Body of pancreas (tissue), 4 donors: ENCODE measurements at places on chromosomes 1 and 21.

DNA sequence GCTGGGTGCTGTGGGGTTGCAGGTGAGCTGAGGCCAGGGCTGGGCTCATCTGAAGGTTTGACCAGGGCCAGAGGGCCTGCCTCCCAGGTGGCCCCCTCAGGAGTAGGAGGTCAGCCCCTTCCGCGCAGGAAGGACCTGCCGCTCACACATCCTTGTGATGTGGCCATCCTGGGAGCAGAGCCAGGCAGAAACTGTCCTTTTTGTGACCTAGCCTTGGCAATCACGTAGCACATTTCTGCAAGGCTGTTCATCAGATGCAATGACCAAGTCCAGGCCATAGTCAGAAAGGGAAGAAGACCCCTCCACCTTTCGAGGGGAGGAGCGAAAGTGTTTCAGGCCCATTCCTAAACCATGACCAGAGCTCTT lies 55.5 kb upstream of the TRAPPC10 start:
- DNase-seq, result no peak

- no peak for DNase-seq
Observed at GRCh38 chr1:24459551-24460266, 42.9 kb upstream of the RCAN3 start.

- no peak for DNase-seq
Observed at GRCh38 chr1:119634016-119634415, 14.1 kb downstream of the ZNF697 start.

DNA sequence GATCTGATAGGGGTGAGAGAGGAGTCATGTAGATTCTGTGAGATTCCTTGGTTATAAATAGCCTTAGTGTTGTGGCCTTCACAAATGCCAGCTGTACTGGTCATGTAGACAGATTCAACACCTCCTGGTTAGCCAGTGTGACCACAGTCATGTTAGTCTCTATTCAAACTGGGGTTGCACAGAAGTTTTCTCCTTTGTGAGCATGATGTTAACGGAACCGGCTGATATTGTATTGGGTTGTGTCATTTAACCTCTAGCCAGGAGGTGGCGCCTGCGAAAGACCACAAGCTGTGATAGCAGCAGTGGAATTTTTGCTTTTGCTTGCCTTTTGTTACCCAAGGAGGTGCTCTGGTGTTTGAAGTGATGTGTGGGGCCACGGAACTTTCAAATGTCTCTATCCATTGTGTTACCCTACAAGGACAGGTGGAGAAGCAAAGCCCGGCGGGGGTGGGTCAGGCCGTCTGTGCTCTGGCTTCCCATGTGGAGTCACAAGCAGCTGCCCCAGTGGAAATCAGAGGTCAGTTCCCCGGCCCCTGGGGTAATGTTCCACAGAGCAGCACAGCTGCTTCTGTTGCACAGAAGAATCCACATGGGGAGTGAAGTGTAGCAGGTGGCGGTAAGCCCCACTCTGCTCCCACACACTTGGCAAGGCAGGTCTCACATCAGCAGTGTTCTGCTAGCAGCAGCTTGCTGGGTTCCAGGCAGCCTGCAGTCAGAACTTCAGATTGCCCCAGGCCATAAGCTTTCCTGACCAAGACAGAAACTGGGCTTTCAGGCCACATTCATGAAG lies 112.6 kb downstream of the ADAMTS1 start:
- peak; percentile 55 for DNase-seq

DNA sequence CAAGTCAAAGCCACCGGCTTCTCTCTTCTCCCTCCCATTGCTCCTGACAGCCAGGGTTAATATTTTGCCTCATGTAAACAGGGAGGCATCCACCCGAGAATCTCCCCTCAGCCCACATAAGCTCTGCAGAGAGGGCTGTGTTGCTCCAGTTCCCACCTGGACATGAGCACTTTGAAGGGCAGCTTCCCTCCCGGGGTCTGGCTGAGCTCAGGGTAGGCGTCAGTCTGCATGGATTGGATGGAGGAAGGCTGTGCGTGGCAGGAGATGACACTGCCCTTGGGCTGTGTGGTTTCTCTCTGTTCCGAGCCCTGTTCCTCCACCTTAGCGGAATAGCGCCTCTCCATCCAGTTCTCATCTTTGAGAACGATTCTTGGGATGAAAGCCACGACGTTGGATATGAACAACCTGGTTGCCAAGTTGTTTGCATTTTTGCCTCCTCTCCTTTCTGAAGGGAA lies 53.7 kb upstream of the ETS2 start:
- no peak for DNase-seq

- DNase-seq, result no peak
Observed at GRCh38 chr1:156755527-156755950, 4.1 kb upstream of the HDGF start.

DNA sequence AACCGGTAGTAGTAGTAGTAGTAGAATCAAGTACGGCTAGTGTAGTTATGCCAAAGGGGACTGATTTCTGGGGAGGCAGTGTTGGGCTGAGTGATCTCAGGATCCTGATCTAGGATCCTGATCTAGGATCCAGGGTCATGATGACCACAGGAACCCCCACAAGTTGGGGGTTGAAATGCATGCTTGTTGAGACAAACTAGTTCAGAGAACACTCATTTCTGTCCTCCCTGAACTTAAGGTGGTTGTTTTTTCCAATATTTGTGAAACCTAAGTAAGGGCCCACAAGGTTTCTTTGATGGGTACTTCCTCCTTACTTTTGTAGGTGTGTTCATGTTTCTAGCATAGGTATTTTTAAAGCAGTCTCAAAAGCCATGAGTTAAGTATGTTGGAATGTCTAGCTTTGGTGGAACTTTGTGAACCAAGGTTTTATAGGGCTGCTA lies 33.9 kb upstream of the PDC start:
- DNase-seq, result no peak

DNA sequence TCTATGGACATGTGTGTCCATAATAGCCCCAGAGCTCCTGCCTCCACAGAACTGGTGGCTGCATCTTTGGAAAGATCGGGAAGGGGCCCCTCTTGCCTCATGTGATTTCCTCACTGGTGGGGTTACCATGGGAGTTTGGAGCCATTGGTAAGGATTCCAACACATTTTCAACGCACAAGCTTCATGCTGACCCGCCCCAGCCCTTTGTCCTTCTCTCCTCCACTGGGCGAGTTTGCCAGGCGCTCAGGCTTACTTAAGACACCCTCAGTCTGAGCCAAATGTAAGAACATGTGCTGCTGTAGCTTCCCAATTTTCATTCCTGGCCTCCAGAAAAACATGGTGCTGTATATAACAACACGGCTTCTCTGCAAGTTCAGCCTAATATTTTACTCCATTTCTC lies 72.4 kb downstream of the ATP5PO start:
- DNase-seq, result no peak

DNA sequence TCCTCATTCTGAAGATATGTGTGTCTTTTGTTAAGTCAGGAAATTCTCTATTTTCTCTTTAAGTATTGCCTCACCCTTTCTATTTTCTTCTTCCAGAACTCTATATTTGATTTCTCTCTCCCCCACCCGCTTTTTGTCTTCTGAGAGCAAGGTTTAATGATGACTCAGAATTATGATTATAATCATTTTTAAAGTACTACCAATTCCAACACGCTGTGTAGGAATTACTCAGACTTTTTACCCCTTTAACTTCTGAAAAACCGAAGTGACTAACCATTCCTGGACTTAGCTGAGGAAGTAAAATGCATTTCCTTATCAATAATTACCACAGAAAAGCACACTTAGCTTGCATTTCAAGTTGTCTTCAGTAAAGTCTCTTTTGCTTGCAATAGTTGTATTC lies 20.8 kb upstream of the SCYL3 start:
- no peak for DNase-seq

DNA sequence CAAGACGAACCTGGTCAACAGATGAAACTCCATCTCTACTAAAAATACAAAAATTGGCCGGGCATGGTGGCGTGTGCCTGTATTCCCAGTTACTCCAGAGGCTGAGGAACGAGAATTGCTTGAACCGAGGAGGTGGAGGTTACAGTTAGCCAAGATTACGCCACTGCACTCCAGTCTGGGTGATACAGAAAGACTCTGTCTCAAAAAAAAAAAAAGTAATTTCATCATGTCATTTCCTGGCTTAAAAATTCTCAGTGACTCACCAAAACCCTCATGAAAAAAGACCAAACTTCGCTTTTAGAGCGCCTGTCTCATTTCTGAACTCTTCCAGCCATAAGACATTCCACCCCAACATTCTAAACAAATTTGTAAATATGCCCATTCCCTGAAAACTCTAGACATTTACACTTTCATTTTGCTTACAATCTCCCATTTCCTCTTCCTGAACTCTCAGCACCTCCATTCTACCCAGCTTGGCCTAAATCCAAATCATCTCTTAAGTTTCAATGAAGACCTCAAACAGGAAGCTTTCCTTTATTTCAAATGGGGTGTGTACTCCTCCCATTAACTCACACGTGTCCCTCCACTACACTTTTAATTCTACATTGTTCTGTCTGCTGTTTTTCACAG lies 50.5 kb upstream of the PRRC2C start:
- DNase-seq, result peak; percentile 51

DNA sequence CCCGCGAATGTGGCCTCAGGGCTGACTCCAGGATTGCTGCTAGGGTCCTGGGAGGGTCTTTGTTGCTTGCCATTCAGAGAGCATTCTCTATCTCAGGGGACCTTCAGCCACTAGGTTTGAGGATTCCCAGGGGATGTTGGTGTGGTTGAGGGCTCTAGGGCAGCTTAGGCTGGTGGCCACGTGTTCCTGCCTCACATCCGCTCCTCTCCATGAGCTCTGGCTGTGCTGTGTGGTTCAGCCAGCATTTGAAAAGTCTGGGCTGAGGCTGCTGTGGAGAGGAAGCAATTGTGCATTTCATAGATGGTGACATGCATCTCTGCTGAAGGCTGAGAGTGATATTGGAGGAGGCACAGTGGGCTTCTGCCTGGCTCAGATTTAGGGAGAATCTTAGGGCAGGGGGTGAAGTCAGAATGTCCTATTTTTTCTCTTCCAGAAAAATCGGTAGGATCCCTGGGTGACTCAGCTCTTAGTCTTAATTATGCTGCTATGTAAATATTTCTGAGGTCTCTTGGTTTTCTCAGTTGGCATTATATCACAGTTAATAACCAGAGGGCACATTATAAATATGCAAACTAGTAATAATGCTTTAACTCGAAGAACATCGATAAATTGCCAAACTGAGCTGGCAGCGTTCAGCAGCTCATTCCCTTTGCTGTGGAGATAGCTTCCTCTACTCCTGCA lies 182.3 kb downstream of the CAMTA1 start:
- DNase-seq, result no peak

DNA sequence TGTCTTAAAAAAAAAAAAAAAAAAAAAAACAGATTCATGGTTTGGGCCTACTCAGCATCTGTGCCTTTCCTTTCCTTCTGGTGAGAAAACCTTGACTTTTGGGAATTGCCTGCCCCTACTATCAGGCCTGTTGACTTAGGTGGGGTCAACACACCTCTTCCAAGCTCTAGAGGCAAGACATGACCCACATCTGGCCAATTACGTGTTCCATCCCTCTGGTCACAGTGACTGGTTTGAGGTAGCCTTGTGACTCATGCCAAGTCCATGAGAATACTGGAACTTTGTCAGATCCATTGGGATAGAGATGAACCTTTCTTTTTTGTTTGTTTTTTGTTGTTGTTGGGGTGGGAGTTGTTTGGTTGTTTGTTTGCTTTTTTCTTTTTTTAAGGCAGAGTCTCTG lies 37.3 kb upstream of the KHDRBS1 start:
- DNase-seq, result no peak

- no peak for DNase-seq
Observed at GRCh38 chr21:34331726-34332125, 32.1 kb upstream of the KCNE2 start.

- DNase-seq, result no peak
Observed at GRCh38 chr1:145922266-145922665, 3.7 kb upstream of the PEX11B start.

GRCh38 chr21:46543306-46543705 lies 61.6 kb downstream of the S100B start:
- DNase-seq, result no peak

GRCh38 chr1:27318596-27318995 lies 3.4 kb upstream of the TMEM222 start:
- no peak for DNase-seq

- no peak for DNase-seq
Observed at GRCh38 chr21:41362605-41363369, 960 bp downstream of the MX2 start.

DNA sequence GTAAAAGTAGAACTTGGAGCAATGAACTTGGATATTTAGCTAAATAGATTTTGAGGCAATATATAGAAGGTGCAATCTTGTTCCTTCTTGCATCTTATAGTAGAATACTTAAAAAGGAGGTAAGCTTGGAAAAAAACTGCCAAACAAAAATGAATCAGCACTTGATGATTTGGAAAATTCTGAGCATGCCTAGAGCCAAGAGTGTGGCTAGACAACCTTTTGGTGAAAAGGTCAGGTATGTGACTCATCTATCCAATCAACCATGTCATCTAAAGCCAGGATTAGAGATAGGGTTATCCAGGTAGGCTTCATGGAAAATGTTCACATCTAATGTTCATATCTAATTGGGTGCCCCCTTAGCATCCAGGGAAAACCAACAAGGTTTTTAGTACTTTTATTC lies 515.0 kb downstream of the COL11A1 start:
- DNase-seq, result no peak

DNA sequence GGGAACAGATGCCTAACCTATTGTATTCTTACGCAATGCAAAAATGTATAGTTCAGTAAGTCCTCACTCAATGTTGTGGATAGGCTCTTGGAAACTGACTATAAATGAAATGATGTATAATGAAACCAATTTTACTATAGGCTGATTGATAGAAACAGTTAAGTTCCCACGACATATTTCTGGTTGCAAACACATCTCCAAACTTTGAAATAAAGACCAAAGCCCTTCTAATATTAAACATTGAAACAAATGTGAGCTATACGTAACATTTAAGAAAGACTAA lies 29.1 kb downstream of the MAP3K21 start:
- no peak for DNase-seq

DNA sequence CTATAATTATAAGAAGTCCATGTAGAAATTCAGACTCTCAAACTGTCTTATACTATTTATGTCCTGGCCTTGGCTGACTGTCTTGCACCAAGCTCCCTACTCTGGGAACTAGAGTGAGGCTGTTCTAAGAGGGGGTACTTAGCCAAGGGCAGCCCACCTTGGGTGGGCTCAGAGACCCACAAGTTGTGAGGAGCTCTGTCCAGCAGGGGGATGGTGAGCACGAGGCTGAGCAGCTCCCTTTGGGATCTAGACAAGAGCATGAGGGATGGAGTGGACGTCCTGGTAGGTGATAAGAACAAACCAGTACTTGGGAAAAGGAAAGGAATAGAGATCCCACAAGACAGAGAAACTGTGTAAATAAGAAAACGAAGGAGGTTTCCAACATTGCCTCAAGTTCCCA lies 127.1 kb upstream of the SLC44A3 start:
- DNase-seq, result no peak
